Pancreas (tissue), 10 donors: ENCODE measurements at places on chromosomes 4 and X.
A peak's percentile ranks its signal among the peaks of the same experiment; 100 is the strongest.

DNA sequence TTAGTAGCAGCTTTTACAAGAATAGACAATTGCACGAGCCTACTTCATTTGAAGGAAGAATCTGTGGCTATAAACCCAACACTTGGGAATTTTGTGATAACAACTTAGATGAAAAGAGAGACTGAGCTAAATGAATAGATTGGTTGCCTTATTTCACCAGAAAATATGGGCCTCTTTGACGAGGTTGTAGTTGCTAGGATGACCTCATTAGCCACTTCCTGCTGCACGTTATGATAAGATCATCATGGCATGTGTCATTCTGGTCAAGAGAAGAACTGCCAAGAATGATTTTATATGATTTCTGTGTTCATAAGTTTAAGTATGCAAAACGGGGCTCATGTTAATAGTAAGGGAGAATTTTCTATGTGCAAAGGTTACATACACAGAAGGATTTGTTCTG is 321.9 kb upstream of the GIMD1 start:
- DNase-seq, result no peak

DNA sequence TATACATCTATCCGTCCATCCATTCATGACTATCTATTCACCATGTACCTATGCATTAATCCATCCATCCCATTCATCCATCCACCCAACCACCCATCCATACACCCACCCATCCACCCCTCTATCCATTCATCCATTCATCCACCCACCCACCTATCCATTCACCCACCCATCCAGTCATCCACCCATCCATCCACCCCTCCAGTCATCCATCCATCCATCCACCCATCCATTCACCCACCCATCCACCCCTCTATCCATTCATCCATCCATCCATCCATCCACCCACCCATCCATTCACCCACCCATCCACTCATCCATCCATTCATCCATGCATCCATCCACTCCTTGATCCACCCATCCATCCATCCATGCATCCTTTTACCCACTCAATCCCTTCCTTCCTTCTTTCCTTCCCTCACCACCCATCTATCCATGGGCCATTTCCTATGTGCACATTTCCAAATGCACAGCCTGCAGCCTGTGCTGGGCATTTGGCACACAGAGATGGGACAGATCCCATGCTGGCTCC is 100.8 kb upstream of the ADRA2C start:
- DNase-seq, result no peak

- DNase-seq, result no peak
These were observed 116.4 kb downstream of the LARP7 start for GRCh38 chr4:112753333-112753732.

GRCh38 chr4:62410371-62411003 is 1210.4 kb downstream of the ADGRL3 start:
- no peak for DNase-seq

DNA sequence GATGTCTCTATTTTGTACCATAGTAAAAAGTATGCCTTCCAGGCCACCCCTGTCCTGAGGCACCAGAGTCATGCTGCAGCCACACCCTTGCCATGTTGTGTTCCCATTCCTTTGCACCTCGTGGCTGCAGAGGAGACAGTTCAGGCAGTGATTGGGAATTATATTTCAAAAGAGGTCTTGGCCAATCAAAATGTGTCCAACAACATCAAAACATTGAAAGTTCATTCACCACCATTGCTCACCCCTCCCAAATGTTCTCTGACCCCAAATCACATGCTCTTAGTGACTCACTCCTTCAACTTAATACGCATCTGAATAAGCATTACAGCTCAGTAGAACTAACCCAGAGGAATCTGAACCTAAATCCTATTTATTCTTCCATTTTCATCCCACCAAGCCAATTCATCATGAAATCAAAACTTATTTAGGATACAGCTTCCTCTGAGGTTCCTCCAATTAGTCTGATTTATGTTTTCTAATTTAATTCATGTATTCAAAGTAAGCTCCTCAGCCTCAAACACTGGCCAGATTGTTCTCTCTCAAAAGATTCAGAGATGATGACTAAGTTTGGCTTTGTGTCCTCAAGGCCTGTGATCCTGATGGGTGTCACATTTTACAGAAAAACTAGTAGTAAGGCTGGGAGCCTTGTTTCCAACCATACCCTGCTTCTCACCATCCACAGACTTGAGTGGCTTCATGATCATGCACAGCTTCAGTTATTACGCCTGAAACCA is 323.2 kb upstream of the INTU start:
- no peak for DNase-seq

- DNase-seq, result no peak
These were observed 64.2 kb upstream of the TRPC5OS start for GRCh38 chrX:111811831-111812230.

GRCh38 chr4:68592673-68593072 is 16.6 kb upstream of the UGT2B17 start:
- DNase-seq, result no peak

DNA sequence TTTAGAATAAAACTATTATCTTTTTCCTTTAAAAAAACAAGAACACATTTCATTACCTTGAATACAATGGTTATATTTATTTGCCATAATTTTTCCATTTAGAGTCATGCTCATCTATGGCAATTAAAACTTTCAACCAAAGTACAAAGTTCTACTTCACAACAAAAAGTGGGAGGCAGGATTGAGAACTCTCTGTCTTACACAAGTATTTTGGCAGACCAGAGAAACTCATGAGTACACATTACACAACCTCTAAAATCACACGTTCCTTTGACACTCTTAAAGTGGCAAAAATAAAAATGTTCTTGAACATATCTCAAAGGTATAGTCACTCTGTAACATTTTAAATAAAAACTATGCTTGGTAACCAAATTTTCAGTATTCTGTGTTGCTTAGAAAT is 213.4 kb downstream of the IL15 start:
- no peak for DNase-seq

GRCh38 chr4:55030589-55030988 is 94.8 kb downstream of the KDR start:
- DNase-seq, result no peak

- DNase-seq, result no peak
These were observed 34.5 kb downstream of the INTS12 start for GRCh38 chr4:105674011-105674410.

GRCh38 chr4:123363729-123364128 is 32.9 kb upstream of the SPRY1 start:
- no peak for DNase-seq

DNA sequence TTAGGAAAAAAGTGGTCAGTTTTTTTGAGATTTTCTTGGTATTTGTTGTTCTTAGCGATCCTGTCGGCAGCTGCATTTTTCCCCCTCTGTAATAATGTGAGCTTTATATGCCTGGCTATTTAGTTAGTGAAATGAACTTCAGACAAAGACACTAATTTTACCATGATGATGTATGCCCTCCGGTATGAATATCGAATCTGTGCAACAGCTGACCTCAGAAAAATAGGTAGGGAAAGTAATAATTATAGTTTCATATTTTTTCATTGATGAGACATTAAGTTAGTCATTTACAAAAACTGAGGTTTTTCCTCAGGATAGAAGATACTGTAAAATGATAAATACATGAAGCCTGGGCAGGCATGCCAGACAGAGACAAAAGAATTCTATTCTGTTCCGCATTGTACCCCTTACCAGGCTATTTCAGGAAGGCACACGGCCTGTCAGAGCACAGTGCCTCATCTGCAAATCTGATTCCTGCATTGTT is 155.8 kb downstream of the SHROOM3 start:
- no peak for DNase-seq

DNA sequence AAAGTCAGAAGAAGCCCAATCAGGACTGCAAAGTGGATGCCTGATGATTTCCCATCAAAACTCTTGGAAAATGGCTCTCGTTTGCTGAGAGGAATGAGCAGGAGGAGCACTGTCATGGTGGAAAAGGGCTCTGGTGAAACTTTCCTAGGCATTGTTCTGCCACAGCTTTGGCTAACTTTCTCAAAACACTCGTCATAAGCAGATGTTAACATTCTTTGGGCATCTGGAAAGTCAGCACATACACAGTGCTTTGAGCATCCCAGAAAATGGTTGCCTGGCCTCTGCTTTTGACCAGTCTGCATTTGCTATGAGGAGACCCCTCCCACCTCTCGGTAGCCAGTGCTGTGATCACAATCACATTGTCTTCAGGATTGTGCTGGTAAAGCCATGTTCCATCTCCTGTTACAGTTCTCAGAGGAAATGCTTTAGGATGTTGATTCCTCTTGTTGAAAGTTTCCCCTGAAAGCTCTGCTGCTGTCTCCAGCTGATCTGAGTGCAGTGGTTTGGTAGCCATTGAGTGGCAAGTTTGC is 25.2 kb upstream of the TBC1D14 start:
- DNase-seq, result no peak

GRCh38 chr4:29549342-29549741 is 1170.8 kb upstream of the PCDH7 start:
- no peak for DNase-seq

- DNase-seq, result no peak
These were observed 328.2 kb downstream of the DTHD1 start for GRCh38 chr4:36609661-36610060.

- peak; percentile 2 for DNase-seq
These were observed at the start of gene NPFFR2 for GRCh38 chr4:72031868-72032608. TSS of gene NPFFR2 (plus strand) at chr4:72032000. CDS start at chr4:72128592, 96,592 bp downstream.

DNA sequence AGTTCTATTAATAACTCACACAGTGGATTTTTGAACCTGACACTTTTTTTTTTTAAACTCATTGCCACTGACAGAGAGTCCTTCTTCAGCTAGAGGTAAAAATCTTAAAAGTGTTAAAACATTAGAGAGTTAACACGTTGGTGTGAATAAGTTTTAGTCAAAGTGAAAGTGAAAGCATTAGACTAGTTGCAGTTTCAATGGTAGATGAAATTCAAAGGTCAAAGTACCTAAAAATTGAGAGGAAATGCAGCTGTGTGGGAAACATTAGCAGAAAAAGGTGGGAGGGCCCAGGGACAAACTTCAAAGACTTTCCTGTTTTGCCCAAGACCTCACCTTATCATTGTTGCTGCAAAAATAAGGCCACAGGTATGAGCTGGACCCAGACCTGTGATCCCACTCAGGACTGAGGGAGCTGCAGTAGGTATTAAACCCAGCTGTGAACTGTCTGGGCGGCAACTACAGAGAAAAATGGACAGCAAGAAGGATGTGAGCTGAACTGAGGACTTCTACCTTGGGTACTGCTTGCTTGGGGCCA is 17.6 kb upstream of the GABRA4 start:
- DNase-seq, result no peak

GRCh38 chrX:31092970-31093638 is 21.3 kb upstream of the FTHL17 start:
- no peak for DNase-seq

GRCh38 chr4:95507147-95507546 is 41.6 kb downstream of the UNC5C start:
- DNase-seq, result no peak

DNA sequence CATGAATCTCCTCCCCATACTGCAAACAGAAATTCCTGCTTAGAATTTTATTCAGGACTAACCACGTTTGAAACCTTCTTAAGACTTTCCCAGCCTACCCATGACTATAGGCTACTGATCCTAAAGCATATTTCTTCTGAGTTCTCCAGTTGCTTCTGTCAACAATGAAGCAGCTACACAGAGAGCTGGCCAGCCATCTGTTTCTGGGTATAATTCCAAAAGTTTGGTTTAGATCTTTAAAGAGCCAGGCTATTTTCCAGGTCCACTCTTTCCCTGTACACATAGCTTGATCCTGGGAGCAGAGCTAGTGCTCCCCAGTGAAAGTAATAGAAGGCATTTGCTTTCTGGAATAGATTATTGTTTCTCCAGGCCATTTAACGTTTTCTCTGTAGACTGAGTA is 4.0 kb upstream of the ITM2A start:
- DNase-seq, result no peak

DNA sequence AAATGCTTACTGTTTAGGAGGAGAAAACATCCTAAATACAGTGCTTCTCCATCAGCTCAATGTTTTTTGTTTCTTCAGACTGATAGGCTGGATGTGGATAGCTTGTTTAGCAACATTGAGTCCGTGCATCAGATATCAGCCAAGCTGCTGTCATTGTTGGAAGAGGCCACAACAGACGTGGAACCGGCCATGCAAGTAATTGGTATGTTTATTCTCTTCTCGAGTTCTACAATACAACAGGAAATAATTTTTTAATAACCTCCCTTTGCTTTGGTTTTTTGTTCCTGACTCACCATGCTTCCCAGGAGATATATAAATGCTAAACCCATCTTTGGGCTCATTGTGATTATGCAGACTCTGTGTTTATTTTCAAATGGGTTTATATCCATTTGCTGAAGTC is 60.9 kb downstream of the ARHGEF38 start:
- DNase-seq, result no peak
